Esophagus squamous epithelium (tissue), 5 donors: ENCODE measurements at places on chromosomes 7 and 10.

DNA sequence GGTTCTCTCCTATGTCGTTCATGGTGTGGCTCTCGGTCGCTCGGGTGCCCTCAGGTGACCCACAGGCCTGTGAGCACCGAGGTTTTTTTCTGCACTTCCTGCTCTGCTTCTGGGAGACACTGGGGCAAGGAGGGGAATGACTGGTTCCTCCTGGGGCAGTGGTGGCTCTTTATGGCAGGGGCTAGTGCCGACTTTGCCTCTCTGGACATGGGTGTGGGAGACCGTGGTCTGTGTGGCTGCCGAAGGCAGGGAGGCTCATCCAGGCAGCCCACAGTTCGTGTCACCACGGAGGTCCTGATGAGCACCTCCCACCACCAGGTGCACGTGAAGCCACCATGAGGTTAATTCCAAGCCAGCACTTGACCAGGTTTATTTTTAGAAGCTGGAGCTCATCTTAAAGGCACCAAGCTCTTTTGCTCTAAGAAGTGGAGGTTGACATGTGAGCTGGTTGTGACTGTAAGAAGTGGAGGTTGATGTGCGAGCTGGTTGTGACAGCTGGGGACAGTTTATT, 24.7 kb upstream of the DPYSL4 start:
- no peak for DNase-seq

GRCh38 chr10:45224219-45224841, 91.1 kb downstream of the OR13A1 start:
- no peak for DNase-seq

DNA sequence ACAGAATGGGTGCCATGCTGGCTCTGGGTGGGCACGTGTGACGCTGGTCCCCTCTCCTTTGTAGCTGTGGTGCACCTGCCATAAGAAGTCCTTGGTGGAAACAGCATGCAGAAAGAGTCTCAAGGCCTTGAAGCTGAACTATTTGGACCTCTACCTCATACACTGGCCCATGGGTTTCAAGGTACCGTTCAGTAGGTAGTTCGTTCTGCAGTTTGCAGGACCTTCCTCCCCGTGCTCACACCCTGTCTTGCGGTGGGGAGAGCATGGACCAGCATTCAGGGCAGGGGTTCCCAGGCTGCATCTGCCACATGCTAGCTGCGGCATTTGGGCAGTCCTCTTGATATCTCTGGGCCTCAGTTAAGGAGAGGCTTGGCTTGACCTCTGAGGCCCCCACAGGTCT, 7.3 kb downstream of the AKR1E2 start:
- DNase-seq: no peak

DNA sequence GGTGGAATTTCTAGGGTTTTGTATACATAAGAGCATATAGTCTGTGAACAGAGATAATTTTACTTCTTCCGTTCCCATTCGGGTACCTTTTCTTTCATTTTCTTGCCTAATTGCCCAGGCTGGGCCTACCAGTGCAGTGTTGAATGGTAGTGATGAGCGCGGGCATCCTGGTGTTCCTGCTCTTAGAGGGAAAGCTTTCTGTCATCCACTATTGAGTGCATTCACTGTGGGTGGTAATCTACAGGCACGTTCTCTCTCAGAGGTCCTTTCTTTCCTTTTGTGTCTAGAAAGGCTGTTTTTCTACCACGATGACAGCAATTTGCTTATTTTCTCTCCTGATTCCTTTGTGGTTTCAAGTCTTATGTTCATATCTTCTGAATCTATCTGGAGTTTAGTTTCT, 65.0 kb downstream of the INPP5A start:
- DNase-seq: no peak

DNA sequence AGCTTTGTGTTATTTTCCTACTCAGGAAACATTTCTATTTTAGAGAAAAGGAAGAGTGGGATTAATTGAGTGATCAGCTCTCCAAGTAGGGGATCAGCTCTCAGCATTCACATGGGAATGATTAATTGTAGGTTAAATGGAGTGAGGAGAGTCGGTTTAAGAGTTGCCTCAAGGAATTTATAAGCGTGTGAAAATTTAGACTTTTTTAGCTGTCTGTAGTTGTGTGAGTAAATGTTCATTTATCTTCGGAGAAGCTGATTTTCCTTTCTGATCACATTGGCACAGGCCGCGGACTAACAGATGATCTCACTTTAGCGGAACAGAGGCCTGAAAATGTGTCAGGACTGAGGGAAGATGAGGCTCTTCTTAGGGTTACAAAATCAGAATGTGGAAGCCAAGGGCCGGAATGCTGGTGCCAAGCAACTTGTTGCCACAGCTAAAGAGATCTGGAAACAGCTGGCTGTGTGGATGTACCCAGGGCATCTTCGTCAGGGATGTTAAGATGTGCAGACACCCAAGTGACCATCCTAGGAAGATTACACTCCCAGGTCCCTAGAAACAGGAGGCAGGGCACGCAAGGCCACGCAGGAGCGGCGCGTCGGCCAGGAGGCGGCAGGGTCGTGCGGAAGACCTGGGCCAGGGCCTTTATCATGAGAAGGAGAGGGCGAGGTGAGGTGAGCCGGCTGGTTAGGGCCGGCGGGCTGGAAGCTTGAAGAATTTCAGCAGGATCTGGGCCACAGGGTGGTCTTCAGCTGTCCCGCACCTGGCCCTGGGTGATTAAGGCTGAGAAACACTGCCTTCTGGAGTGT, 35.1 kb upstream of the TTYH3 start:
- DNase-seq: no peak

DNA sequence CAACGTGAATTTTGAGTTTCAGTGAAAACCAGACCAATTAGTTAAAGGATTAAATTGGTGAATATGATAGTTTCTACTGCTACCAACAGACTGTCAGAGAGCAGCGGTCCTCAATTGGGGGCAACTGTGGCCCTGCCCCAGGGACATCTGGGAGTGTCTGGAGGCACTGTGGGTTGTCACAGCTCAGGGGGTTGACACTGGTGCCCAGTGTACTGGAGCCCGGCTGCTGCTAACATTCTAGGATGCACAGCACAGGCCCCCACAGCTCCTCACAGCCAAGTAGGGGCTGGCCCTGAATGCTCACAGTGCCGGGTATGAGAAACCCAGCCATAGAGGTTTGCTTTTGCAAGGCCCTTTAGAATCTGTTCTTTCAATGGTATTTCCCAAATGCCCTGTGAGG, 84.1 kb upstream of the CXCL12 start:
- DNase-seq: no peak

DNA sequence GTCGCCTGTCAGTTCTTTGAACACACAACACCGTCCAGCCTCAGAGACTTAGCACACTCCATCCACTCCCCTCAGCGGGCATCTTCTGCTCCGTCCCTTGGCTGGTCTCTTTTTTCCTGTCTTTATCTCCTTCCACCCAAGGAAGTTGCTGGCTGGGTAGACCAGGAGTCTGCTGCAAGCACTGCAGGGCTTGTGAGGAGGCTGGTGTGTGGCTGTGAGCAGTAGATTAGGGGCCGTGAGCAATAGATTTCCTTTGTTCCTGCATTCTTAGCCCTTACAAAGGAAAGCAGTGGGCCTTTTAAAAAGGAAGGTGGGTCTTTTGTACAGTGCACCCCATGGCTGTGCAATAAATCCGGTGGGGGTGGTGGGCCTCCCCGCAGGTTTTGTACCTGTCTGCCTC, 100.3 kb upstream of the BTBD16 start:
- DNase-seq: no peak

DNA sequence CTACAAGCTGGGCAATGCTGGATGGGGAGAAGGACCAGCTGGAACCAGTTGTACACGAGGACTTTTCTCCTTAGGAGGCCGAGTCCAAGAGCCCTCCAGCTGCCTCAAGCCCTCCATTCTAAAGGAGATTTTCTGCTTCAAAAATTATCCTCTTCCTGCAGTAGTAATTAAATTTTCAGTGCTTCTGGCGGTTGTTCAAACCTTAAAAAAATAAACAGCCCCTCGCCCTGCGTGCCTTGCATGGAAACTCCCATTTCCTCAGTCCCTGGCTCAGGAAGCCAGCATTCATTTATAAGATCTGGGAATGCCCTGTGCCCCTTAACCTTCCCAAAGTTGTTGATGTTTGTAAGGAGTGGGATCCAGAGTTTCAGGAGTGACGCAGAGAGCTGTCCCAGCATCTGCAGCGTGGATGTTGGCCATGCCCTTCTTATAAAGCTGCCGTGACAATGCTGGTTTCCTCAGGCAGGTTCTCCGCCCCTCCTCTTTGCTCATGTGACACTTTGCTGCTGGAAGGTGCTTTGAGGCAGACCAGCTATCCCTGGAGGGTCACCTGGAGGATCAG, 24.0 kb upstream of the ACTR3B start:
- DNase-seq: no peak

DNA sequence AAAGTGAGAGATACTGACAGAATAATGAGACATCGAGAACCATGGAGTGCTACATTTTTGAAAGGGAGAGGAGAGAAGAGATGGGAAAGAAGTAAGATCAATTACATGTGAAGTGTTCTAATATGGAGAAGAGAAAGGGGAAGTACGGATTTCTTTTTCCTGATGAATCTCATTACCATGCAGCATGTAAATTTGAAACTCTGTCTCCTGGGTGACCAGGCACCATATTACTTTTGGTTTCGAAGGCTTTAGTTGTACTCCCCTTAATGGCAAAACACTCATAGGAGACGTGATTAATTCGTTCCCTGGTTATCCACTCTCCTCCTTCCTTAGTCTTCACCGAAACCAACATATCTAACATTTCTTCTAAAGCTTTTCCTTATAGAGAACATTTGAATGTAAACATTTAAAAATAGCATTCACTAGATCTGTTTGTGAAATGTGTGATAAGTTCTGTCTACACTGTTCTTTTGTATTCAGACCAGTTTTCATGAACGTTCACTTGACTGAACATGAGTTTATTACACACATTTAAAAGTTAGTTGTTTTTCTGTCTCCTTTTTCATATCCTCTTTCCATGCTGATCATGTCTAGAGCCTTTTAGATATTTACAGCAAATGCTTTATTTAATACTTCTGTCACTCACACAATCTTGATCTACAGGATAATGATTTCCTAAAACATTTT, 80.2 kb upstream of the MSRB2 start:
- no peak for DNase-seq

- no peak for DNase-seq
Measured at GRCh38 chr7:157089100-157089610, 49.6 kb upstream of the UBE3C start.

- DNase-seq: no peak
Measured at GRCh38 chr7:129607471-129608120, 3.9 kb upstream of the NRF1 start.

DNA sequence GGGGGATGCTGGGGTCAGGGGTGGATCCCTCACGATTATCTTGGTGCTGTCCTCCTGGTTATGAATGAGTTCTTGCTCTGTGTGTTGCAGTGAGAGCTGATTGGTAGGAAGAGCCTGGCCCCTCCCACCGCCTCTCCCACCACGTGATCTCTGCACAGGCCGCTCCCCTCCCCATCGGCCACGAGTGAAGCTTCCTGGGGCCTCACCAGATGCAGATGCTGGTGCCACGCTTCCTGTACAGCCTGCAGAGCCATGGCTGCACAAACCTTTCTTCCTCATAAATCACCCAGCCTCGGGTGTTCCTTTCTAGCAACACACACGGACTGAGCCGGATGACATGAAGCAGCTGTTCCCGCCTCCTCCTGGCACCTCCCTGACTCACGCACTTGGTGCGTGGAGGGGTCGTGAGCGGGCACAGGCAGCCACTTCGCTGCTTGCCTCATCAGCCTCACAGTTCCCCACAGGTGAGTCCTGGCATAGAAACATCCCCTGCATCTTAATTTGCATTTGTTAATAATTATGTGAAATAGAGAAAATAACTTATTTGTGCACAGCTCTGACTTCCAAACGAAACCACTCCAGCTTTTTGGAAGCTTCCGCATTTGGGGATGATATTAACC, 210.8 kb downstream of the ADARB2 start:
- no peak for DNase-seq
